ENCODE measurements at places on chromosomes 6 and 20. TPM values are rescaled to one million over a fixed set of nuclear protein-coding genes. Genes with fewer than 3 reads are reported as not detected.

- DNase-seq, result no peak
Observed at GRCh38 chr6:43758617-43759050, 11.4 kb upstream of the VEGFA start.

- DNase-seq, result no peak
Observed at GRCh38 chr6:5050009-5050408, 35.1 kb upstream of the PPP1R3G start.

- no peak for DNase-seq
Observed at GRCh38 chr20:47411161-47411560, 54.7 kb upstream of the ZMYND8 start.

DNA sequence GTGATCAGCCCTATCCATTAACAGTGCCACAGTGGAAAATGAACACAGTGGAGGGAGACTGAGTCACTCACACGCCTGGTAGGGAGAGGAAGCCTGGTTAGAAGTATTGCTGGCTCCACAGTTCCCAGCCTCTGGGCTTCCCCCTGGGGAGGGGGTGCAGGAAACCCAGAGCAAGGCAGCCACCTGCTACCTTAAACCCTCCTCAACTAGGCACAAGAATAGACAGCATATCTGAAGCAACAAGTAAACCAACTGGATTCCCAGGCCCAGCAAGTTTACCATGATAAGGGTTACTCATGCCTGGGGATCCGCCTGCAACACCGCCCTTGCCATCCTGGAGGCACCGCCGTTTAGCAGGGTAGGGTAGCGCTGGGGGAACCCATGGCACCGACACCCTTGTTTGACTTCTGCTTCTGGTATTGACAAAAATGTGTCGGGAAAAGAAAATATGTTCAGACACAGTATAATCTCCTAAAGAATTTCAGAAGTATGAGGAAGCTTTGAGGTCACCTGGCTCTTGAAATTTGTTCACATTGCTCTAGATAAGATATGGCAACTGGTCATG is 38.3 kb downstream of the SLC22A23 start:
- DNase-seq, result no peak

- no peak for DNase-seq
Observed at GRCh38 chr6:75128878-75129570, 76.8 kb downstream of the COL12A1 start.

GRCh38 chr20:2538931-2539720 is 2.8 kb downstream of the TMC2 start:
- no peak for DNase-seq

PDE7B gene
- 3.4 TPM for total RNA-seq

MTFR2 gene
- not detected for total RNA-seq

POPDC3 gene
- total RNA-seq, result not detected

NEURL2 gene
- 6.9 TPM for total RNA-seq

Measured in left lobe of liver (tissue), 2 donors.